Stimulated activated CD4-positive, alpha-beta T cell treated with anti-CD3 and anti-CD28 coated beads, Interleukin-15, amount 100 ng/mL, for 24 hours (primary cell): ENCODE measurements at places on chromosomes 13 and 19.

DNA sequence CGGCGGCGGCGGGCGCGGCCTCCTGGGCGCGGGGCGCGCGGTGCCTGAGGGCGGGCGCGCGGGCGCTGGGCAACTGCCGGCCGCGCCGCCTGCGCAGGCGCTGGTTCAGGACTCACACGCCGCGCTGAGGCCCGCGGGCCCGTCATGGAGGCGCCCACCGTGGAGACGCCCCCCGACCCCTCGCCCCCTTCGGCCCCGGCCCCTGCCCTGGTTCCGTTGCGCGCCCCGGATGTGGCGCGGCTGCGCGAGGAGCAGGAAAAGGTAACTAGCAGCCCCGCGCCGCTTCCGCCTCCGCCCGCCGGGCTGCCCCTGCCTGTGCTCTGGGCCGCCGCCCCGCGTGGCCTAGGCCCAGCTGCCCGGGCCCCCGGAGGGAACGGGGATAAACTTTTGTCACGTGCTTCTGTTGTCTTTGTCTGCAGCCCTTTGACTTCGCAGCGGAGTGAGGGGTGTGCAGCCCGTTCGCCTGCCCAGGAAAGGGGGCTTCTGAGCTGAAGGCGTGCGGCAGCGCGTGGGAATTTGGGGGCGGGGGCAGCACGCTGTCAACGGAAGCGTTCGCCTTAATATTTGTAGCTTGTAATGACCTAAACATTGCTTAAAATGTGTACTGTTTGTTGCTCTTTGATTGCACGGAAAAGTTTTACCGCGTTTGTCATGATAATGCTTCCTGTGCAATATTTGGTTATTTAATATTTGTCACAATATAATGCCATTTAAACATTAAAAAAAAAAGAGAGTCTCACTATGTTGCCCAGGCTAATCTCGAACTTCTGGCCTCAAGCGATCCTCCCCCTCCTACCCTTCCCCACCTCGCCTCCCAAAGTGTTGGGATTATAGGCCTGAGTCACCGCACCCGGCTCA, 594 bp downstream of the URI1 start:
- DNase-seq: peak; percentile 82

GRCh38 chr13:75687150-75687763, 51.1 kb downstream of the LMO7 start:
- DNase-seq: no peak

DNA sequence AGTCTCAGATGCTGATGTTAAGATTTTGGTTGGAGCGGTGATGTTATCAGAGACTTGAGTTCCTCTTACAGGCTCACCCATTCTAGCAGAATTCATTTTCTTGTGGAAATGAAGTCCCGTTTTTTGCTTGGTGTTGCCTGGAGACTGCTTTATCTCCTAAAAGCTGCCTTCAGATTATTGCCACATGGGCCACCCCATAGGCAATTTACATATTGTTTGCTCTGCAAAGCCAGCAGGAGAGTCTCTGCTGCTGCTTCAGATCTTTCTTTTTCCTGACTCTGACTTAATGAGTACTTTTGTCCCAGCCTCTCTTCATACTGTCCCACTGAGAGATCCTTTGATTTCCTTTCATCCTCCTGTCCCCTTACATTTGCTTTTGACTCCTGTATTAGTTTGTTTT, 114.6 kb downstream of the TDRD3 start:
- no peak for DNase-seq

DNA sequence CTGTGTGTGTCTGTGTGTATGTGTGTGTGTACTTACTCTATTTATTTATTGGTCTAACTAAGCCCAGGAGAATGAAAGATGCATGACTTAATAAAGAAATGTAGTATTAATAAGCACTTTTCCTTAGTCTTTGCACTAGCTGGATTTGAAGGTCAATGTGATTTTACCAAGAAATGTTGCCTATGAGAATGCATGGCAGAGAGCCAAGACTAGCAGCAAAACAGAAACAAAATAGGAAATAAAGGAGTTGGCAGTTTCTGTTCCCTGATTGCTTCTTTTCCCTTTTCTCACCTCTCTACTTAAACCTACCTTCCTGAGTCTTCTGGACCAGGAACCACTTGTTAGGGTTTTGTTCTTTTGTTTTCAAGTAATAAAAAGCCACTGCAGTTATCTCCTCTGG, 286.1 kb downstream of the KCTD12 start:
- no peak for DNase-seq

DNA sequence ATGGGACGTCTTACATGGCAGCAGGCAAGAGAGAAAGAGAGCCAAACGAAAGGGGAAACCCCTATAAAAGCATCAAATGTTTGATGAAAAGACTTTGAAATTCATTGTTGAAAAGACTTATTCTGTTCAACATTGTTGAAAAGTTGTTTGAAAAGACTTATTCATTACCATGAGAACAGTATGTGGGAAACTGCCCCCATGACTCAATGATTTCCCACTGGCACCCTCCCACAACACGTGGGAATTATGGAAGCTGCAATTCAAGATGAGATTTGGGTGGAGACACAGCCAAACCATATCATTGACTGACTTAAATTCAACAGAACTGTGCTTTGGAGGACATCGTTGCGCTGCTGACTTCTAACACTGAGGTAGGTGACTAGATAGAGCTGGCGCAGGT, 48.0 kb upstream of the RCBTB2 start:
- DNase-seq: no peak

GRCh38 chr19:43688059-43688701, 18.2 kb upstream of the PLAUR start:
- no peak for DNase-seq

DNA sequence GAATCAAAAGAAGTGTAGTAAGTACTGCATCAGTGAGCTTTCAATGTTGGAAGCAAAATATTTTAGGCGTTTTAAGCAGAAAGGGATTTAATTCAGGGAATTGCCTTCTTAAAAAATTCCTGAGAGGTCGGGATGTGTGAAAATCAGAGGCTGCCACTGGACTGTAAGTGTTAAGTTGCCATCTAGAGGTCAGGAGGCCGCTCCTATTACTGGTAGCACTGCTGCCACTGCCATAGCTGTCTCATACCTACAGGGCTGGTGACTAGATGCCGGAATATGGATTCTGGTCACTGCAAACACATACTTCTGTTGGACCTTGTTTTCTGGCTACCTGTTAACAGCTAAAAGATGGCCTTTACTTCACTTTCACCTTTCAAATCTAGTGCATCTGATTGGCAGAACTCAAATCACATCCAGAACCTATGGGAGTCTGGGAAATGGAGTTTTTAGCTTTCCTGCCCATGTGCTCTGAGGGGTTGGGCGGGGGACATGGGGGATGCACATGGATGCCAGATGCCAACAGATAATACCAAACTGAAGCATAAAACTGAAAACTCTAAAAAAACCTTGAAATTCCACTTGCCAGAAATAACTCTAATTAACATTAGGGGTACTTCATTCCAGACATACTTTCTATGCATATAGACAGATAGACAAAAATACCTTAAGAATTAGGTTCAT, 29.8 kb downstream of the DGKH start:
- no peak for DNase-seq

GRCh38 chr19:35170359-35171061, 16.0 kb downstream of the FXYD5 start:
- DNase-seq: no peak

GRCh38 chr13:38606699-38607535, 80.0 kb upstream of the FREM2 start:
- no peak for DNase-seq

DNA sequence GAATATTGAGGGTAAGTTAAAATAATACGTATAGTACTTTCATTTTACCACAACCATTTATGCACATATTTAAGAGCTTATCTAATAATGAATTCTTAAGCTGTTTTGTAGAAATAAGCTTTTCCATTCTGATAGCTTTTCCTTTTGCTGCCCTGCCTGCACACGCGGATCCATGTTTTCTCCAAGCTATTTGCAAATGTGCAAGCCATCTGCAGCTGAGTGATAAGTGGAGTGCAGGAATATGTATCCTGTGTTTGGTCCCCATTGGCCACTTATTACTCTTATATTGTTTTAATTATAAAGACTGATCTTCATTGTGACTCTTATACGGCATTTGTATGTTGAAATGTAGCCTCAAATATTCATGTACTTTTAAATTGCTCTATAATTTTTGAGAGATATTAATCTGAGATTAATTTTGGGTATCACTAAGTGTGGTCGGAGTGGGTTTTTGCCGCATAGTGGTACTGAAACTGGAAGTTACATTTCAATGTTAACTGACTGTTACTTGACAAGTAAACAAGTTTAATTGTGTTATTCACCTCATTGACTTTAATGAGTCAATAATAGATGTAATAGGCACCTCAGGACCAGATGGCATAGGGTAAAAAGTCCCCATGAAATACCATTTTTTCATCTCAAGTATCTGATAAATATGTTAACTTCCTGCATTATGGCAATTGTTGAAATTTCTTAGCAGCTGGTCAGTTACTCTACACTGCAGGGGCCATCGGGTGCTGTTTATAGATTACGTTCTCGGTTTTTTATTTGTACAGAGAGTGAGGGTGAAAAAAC, 1567.4 kb downstream of the EFNB2 start:
- DNase-seq: no peak

GRCh38 chr13:111577208-111577828, 256.9 kb downstream of the TEX29 start:
- DNase-seq: no peak

- no peak for DNase-seq
These were observed 6.4 kb downstream of the ERCC2 start for GRCh38 chr19:45363861-45364459.

DNA sequence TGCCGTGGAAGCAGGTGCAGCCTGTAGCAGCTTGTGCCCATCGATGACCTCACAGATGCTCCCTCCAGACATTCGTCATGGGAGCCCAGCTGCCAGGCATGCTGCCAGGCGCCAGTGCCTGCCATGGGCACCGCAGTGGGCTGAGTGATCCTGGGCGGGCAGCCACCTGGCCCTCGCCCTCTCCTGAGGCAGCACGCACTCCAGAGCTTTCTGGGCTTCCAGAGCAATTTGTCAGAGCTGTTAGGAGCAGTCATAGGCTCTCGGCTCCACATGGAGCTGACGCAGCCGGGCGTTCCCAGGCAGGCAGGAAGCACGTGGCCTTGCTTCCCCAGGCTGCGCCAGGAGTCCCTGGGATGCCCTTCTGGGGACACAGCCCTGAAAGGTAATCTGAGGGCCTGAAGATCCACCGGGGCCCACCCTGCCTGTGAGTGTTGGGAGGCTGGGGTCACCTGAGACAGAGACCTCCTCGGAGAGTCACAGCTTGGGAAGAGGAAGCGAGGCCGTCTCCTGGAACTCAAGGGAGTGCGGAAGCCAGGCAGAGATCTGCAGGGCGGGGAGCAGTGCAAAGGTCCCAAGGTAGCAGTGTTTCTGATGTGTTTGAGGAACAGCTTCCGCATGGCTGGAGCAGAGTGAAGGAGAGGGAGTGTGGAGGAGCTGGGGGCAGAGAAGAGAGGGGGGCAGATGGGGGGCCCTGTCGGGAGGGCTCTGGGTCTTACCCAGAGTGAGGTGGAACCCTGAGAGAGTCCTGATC, 50.6 kb downstream of the DPF1 start:
- DNase-seq: no peak

DNA sequence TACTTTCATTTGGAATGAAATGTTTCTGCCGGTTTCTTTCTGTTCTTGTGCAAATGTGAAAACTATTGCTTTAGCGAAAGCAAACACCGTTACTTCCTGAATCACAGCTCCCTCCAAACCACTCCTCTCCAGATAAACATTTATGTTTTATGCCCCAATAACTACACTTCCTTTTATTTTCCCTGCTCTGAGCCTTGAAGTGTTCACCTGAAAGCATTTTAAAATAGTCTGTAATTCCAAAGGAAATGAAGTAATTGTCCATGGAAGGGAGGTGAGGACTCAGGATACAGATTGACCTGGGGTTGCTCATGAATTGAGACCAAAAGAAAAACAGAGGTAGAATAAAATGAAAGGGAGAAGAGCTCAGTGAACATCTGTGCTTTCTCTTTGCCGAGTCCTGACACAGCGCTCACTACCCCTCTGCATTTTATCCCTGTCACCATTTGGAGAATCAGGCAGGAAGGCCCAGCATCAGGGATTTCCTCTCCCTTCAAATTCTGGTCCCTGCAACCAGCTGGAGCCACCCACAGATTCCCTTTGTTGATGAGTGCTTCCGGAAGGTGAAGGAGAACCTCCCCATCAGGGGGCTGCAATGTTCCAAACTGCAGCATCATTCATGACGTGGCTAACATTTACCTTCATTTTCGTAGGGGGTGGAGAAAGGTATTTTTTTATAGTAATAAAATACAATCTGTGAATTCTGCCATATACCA, 171.9 kb downstream of the ITGBL1 start:
- DNase-seq: no peak

DNA sequence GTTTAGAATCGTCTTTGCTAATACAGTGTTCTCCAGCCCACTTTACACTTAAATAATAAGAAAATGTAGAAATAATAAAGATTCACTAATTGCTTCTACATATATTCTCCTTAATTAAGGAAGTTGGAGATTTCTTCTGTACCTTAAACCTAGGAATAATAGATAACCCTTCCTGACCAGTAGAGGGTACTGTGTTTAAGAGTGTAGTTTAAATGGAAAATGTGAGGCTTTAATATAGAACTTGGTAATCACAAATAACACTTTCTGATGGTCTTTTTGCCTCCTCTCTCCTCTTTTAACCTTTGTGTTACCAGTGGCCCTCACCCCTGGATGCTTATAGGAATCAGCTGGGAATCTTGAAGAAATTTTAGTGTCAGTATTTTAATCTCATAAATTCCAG, 20.7 kb downstream of the POMP start:
- no peak for DNase-seq

- no peak for DNase-seq
These were observed 9.4 kb downstream of the LRP3 start for GRCh38 chr19:33203529-33203928.

DNA sequence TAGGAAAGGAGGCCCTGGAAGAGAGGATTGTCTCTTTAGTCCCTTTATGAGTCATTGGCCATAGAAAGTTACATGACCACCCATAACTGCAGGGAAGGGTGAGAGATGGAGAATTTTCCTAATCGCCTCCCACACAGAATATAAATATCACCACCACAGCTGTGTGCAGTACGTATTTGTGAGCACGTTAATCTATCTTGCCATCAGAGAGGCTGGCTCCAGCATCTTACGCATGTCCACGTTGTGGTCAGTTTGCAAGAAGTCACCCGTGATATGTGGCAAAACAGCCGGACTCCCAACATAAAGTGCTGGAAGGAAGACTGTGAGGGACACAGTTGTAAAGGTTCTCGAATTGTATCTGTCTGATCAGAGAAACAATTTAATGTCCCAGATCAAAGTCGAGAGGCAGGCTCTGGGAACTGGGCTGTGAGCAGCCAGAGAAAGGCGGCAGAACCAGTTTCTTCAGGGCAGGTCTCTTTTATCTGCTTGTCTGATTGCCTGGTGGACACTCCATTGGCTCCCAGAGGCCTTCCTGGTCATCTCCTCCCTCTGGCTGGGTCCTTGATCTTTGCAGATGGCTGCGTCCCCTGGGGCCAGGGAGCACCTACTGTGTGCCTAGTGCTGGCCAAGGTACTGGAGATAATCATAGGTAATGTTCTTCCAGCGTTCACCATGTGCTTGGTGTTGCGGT, 74.9 kb downstream of the SIPA1L3 start:
- DNase-seq: no peak

GRCh38 chr19:10010247-10010691, at the start of gene COL5A3:
TSS of gene COL5A3 (minus strand) at chr19:10010504. CDS start at chr19:10010385, 119 bp downstream.
- DNase-seq: no peak
